ENCODE measurements at places on chromosomes 2 and 18.

DNA sequence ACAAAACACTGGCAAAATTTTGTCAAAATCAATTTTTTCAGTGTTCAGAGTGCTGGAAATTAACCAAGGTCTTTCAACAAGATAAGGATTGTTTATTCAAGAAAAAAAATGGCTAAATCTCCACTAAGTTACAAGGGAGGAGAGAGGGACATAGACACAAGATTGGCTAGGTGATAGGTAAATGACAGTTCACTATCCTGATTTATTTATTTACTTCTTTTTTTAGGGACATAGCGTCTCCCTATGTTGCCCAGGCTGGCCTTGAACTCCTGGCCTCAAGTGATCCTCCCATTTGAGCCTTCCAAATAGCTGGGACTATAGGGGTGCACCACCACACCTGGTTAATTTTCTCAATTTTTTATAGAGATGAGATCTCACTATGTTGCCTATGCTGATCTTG is 3.7 kb upstream of the WDR33 start:
- no peak for DNase-seq

DNA sequence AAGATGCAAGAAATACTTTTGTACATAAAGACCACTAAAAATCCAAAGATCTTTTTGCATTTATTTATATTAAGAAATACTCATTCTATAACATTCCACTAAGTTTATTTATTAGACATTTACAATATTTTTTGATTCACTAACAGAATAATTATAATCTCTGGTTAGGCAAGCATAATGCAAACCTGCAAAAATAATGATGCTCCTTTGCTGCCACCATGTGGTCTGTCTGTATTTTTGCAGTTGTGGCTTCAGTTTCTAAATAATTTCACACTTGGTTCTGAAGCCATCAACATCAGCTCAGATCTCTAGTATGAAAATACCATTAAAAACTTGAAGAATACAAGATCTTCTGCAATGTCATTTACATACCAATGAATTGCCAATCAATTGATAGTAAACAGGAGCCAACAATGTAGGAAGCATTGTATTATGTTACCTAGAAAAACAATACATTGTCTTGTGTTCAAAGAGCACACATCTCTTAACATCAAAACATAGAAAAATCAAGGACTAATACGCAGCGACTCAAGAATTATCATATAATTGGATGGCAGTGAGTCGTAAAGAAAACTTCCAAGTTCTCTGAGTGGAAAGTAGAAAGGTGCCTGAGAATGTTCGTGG is 28.8 kb upstream of the WDR75 start:
- DNase-seq = no peak

- no peak for DNase-seq
These were observed 4.2 kb downstream of the TEX51 start for GRCh38 chr2:126902859-126903258.

- DNase-seq = no peak
These were observed 30.7 kb downstream of the IMPA2 start for GRCh38 chr18:12011957-12012549.

DNA sequence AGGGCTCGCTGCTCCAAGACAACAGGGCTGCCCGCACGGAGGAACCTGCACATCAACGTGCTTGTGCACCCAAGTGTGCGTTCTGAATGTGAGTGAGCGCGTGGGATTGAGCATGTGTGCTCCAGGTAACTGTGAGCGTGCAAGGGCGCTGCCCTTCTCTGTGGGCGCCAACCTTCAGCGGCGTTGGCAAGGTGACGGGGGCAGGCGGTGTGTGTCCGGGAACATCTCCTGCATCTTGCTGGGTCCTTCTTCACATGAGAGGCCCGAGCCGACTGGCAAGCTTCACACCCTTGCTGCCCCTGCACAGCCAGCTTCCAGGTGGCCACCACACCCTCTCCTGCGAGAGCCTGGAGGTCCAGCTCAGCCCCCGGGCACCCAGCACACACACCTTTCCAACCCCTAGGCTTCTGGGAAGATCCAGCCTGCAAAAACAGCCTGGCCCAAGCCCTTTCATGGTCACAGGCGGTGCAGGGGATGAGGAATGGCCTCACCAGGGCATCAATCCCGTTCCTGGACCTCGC is 220.9 kb downstream of the HDAC4 start:
- DNase-seq = no peak

DNA sequence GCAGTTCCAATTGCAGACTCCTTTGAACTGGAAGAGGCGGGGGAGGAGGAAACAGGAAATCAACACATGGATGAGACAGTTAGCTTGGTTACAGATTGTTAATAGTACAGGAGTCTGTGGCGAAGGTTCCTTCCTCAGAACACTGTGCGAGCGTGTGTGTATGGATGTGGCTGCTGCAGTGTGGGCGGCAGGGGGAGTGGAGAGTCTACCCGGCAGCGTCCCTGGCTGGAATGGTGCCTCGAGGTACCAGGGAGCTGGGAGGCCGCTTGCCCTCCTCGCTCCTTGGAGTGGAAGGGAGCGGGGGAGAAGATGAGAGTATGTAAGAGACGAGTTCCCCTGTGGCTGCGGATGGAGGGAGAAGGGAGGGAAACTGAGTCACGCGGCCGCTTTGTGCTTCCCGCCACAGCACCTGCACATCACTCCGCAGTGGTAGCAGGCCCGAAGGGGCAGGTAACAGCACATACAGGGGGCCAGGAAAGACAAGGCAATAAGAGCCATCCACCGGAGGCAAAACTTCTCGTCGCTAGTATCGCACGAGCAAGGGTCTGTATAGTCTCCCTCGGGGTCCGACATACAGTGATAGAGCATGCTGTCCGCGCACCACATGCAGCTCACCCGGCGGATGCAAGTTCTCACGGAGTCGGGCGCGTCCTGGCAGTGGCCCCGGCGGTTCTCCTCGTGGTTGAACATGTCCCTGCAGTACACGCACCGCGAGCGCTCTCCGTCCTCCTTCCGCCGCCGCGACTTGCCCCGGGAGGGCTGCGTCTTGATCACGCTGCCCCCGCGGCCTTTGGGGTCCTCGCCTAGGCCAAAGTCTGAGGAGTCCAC is 85.7 kb downstream of the ACTR2 start:
- no peak for DNase-seq

DNA sequence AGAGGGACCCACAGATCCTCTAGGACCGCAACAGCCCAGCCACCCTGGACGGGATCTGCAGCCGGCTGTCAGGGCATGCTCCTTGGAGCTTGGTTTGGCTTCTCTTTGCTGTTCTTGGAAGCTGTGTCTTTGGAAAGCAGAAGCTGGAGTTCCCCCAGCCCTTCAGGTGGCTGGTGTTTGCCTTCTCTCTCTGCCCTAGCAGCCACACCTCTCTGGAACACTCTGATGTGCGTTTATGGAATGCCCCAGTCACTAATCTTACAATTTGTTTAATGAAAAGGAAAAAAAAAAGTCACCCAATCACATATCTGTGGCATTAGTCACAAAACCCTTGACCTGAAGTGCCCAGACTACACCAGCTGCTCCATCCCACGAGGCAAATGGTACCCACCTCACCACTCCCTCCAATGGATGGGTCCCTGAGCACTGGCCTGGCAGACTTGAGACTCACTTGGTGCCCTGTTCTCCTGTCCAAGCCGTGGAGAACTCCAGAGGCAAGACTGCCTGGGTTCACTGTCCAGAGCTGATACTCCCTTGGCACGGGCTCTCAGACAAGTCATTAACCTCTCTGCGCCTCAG is 70.2 kb upstream of the DAPL1 start:
- DNase-seq = no peak

DNA sequence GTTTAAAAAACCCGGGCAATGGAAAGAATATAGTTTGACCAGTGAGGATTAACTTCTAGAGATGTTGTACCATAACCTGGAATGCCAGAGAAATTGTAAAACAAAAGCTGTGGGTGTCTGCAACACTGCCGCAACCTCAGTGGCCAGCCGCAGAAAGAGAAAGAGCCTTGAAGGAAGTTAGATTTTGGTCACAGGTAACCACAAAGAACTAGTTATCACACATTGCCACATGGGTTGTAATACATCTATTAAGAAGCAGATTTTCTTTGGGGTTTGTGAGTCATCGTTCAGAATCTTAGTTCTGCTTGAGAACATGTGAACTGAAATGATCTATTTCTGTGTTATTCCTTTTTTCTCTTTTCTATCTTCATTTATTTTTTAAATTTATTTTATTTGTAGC is 222.9 kb upstream of the AGAP1 start:
- DNase-seq = peak; percentile 28

GRCh38 chr2:100928235-100928634 is 73.9 kb upstream of the RPL31 start:
- DNase-seq = no peak

DNA sequence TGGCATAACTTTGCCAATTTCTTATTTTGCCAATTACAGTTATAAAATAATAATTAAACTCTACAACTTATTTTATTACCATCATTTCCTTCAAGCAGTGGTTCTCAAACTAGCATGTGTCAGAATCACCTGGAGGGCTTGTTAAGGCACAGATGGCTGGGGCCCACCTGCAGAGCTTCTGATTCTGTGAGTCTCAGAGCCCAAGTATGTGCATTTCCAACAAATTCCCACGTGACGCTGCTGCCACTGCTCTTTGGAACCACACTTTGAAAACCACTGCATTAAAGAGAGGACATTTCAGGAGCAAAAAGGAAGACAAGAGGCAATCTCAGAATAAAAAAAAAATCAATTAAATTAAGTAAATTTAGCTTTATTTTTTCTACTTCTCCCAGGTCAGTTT is 94.0 kb upstream of the HNRNPA3 start:
- DNase-seq = no peak

- no peak for DNase-seq
These were observed 133.6 kb downstream of the ALK start for GRCh38 chr2:29787473-29788465.

DNA sequence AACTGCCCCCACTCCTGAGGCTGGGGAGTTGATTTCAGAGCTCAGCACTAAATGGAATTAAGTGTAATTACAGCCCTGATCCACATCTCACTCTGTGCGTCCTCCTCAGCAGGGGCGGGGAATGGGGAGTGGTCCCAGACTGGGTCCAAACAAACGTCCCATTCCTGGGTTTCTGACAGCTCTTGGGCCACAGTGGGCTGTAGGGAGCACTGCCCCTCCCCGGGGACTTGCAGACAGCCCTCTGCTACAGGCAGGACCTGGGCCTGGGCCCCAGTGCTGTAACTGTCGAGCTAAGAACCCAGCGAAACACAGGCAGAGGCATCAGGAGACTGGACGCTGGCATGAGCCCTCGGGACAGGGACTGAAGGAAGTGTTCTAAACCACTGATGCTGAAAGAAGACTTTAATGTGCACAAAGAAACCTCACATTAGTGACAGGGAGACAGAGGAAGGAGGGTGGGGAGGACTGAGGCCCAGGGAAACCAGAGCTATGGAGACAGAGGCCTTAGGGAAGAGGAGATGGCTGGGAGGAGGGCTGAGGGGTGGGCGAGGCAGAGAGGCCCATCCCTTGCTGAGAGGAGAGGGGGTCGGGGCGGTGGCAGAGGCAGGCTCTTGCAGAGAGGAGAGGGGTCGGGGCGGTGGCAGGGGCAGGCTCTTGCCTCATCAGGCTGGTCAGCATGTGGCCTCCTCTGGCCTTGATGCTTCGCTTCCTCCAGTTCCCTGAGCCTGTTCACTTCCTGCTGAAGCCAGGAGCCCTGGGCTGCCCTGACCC is 5.8 kb upstream of the SEMA4C start:
- no peak for DNase-seq

- no peak for DNase-seq
These were observed 125.0 kb downstream of the CACNB4 start for GRCh38 chr2:151973901-151974199.

DNA sequence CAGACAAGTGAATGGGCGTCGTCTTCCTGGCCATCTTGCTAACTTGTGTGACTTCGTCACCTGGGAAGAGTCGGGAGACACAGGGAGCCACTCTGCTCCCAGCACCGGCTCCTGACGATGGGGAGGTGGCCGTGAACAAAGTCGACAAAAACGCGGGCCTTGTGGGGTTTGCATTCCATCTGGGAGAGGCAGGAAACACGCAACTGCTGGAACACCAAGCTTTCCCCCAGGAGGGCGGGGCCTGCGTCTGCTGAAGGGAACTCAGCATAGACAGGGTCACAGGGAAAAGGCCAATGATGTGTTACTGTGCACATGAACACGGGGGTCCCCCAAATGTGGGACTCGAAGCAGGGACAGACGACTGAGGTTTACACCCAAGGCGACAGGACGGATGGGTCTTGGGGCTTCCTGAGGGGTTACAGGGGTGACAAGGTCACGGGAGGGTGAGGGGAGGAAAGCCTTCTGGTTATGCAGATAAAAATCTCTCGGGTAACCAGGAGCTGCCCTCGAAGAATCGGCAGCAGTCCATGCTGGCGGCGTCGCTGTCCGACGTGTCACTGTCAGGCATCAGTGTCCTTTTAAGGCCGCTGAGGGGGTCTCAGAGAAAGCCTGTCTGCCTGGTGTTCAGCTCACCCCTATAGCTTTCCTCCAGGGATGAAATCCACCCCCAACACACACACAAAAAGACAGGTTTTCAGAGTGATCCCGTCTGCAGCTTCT is 28.2 kb upstream of the PRLH start:
- DNase-seq = no peak

DNA sequence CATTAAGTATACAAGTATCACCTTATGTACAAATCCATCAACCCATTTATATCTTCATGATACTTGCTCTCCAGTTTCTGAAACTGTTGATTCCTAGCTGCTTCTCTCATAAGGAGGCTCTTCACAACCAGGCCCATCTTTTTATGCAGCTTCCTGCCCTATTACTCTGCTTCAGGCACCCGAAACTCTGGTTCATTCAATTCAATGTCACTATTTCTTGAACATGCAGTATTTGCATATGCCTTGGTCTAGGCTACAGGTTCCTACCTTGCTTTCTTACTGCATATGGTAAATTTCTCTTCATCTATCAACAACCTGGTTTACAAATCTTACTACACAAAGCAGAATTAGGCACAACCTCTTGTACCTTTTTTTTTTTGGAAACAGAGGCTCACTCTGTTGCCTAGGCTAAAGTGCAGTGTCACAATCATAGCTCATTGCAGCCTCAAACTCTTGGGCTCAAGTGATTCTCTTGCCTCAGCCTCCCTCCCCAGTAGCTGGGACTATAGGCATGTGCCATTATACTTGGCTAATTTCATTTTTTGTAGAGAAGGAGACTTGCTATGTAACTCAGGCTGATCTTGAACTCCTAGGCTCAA is 2.7 kb upstream of the CDKL4 start:
- no peak for DNase-seq

- DNase-seq = no peak
These were observed 148.6 kb downstream of the GALNT1 start for GRCh38 chr18:35729991-35730668.

- DNase-seq = no peak
These were observed 158.9 kb upstream of the BOD1L2 start for GRCh38 chr18:56988022-56988421.

DNA sequence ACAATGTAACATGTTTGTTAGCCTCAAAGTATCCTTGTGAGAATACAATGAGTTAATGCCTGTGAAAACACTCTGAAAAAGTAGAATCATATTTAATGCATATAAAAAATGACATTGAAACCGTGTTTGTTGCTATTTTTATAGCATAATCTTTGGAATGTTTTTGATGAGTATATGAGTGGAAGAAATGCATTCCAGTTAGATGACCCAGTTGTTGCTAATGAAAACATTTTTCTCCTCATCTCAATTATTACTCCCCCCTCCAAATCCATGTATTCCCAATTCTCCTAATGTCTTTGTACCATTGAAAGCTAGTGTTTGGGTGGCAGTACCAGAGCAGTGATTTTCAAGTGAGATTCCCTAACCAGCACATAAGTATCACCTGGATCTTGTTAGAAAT is 67.1 kb upstream of the DSEL start:
- DNase-seq = no peak

Measured in GM18507 (cell line).